ENCODE measurements at places on chromosomes 2 and 18.

GRCh38 chr2:214075456-214075855 lies 335.4 kb upstream of the VWC2L start:
- no peak for DNase-seq

DNA sequence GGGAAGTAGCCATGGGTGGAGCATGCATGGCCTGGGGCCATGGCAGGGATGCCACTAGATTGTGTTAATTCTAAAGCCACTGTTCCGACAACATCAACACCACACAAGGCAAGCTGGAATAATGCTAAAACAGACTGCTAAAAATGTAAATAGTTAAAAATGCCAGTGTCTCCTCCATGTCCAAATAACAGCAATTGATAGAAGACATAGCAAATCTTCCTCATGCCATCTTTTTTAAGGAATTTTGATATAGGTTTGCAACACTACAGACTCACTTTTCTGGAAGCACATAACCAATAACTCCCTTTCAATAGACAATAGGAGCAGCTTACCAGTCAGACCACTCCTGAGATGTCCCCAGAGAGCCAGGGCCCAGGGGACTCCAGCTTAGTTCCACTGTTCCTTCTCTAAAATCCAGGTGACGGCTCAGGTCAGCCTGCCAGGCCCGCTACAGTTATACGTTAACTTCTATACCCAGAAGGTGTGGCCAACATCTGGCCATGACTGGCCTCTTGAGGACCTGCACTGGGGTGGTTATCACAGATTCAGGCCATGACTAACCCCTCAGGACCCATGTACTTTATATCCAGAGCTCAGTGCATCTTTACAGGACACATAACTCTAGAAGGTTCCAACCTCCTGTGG lies 20.3 kb downstream of the TUBB6 start:
- no peak for DNase-seq

- DNase-seq: peak; percentile 13
These were observed 285.6 kb downstream of the AGAP1 start for GRCh38 chr2:235779444-235779896.

DNA sequence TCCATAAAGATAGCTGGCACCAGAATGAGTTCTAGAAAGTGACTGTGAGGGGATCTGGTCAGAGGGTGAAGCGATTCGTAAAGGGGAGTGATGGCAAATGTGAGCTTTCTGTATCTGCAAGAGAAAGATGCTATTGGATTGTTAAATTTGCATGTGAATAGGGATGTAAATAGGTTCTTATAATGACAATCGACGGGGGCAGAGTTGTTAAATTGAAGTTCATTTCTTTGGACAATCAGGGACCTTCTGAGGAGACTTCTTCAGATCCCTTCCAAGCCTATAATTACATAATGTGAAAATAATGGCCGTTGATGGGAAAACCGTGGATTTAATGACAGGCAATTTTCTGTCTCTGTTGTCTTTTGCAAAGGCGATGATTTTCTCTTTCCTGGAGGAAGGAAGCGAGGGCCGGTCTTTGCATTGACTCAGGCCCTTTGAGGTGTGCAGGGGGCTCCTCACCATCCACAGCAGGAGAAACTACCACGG lies 52.2 kb upstream of the TMEM18 start:
- DNase-seq: no peak

DNA sequence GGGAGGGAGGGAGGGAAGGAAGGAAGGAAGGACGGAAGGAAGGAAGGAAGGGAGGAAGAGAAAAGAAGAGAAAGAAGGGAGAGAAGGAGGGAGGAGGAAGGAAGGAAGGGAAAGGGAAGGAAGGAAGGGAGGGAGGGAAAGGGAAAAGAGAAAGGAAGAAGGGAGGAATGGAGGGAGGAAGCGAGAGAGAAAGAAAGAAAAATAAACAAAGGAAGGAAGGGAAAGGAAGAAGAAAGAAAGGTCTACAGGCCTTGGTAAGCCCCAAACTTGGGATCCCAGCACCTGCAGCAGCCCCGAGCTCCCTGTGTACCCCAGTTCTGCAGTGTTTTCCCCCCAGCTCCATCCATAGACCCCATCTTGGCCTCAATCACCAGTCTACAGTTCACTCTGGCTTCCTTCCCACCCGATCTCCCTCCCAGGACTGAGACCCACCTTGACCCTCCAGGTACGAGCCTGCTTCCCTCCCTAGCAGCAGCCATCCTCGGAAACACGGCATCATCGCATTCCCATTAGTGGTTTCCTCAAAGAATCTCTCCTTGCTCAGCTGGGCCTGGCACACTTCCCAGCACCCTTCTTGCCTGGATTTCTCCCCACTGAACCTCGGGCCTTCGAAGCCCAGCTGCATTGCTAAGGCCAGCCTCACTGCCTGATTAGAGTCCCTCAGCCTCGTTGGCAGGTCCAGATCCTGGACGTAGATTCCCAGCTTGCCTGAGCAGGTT lies 46.1 kb upstream of the SH3BP4 start:
- DNase-seq: no peak

DNA sequence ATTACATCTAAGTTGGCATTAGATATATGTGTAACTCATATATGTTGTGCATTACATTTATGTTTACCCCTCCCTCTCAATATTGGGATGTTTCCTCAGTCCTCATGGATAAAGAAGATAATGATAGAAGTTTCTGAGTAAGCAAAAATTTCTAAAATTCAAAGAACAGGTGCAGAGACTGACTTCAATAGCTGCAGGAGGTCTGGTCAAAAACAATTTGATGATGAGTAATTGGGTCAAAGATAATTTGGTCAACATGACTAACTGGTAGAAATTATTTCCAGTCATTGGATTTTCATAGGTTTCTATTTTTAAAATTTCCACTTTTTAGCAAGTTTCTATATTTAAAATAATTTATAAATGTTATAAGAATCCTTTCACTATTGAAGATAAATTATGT lies 1130.9 kb upstream of the SLC39A10 start:
- no peak for DNase-seq

GRCh38 chr2:47501374-47502200 lies 98.6 kb downstream of the MSH2 start:
- no peak for DNase-seq

DNA sequence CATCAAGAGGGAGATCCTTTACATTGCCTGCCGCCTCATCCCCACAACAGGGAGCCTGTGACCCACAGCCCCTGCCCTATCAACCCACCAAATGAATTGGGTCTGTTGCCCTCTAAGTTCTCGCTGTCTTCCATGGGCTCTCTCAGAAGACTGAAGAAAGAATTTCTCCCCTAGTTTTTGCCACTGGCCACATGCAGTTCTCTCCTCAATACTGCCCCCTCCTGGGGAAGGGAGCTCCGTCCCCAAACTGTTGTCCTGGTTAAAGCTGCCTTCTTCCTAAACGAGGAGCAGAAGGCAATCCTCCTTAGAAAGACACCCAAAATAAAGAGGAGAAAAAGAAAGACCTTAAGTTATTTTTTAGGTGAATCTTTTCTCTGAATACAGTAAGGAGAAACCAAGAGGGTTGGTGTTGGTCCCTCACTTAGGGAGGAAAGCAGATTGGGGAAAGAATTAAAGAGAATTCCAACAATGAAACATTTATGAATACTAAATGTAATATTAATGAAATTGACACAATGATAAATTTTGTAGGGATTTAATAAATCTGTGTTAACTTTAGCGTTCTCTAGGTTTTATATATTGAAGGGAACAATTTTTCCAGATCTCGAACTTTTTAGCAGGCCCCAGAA lies 31.1 kb upstream of the SATB2 start:
- DNase-seq: no peak

- no peak for DNase-seq
These were observed 282.1 kb downstream of the ZNF516 start for GRCh38 chr18:76212960-76213359.

DNA sequence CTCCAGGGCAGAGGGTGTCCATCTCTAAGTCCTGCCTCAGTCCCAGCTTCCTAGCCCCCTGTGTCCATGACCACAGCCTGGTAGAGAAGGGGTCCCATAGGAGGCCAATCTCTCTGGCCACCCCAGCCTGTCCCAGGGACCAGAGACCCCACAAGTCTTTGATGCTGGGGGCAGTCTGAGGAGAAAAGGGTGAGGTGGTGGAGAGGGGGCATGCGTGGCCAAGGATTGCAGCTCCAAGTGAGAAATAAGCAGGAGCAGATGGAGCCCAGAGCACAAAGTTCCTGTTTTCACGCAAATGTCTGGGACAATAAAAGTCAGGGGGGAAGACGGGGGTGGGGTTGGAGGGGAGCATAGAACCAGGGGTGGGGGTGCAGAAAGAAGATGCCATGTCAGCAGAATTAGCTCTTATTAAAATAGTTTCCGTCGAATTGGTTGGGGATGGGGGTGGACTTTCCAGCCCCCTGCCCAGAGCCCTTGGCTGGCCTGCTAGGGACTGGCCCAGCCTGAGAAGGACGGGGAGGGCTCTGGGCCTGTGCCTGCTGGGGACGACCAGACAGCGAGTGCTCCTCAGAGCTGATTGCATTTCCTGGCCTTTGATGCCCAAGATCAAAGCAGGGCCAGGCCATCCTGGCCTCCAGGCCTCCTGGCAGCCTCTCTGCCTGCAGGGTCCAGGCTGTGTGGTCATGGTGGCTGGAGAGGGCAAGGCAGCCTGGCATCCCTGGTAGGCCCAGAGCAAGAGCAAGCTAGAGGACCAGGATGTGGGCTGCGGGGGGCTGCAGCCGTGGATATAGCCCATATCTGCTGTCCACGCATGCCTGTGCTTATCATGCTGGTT lies 337.1 kb downstream of the DYSF start:
- no peak for DNase-seq

- no peak for DNase-seq
These were observed 87.3 kb downstream of the ACAA2 start for GRCh38 chr18:49725809-49726674.
